GM12878 (cell line): ENCODE measurements at places on chromosomes 12 and 14. TPM values are rescaled to one million over a fixed set of nuclear protein-coding genes. Genes with fewer than 3 reads are reported as not detected.

- no peak for DNase-seq
These were observed 33.7 kb downstream of the VWF start for GRCh38 chr12:6090803-6091202.

Gene WSCD2
- polyA plus RNA-seq, result not detected in 2 replicates

Gene MANSC4
- not detected in 2 replicates for polyA plus RNA-seq

DNA sequence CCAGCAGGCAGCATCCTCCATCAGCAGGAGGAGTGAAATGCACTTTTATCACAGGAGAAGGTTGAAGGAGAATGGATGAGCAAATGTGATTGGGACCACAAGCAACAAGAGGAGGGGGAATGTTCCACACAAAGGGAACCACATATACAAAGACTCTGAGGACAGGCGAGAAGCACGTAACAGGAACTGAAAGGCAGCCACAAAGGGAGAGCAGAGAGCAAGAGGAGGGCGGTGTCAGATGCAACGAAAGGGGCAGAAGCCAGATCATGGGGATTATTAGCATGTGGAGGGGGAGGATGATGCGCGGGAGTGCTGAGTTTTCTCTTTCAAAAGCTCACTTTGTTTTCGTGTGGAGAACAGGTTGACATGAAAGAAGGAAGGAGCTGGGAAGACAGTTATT, 241.1 kb downstream of the SPTSSA start:
- DNase-seq, result peak; percentile 40

- no peak for DNase-seq
These were observed 35.8 kb downstream of the ATP2A2 start for GRCh38 chr12:110316861-110317260.

DNA sequence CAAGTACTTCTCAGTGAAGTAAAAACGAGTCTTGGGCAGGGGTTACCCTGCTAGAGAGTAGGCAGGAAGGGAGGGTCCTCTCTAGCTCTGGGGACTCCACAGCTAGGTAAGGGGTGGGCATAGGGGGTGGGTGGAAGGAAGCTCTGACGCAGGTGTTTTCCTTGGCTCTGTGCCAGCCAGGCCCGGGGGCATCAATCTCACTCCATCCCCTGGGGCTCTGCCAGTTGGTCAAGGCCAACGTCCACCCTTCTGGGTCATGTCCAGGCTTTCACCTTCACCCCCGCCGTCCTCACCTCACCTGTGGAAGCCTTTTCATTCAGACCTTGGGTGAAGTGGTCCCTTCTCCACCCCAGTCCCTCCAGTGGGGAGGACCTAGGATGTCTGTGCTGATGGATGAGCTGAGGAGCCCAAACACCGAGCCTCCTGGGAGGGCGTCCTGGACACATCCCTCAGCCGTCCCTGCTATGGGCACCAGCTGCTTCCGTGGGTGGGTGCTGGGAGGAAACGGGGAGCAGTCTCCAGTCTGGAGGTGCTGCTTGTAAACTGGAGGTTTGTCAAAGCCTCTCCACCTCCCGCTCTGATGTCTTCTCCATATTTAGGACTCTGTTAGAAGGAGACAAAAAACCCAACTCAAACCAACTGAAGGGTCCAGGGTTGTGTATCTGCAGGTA, 71.5 kb upstream of the SFSWAP start:
- no peak for DNase-seq

GRCh38 chr12:96434107-96434506, 33.9 kb upstream of the CDK17 start:
- no peak for DNase-seq

GRCh38 chr14:30957813-30958370, 67.6 kb upstream of the AP4S1 start:
- peak; percentile 21 for DNase-seq

Gene GRIN2B
- polyA plus RNA-seq, result not detected in 2 replicates

Gene KLRC1
- 0.11 and 0.23 TPM in 2 replicates for polyA plus RNA-seq

Gene PAPLN
- polyA plus RNA-seq, result 5.2 and 7.0 TPM in 2 replicates

Gene SYCP3
- polyA plus RNA-seq, result 0.08 and 0.51 TPM in 2 replicates

DNA sequence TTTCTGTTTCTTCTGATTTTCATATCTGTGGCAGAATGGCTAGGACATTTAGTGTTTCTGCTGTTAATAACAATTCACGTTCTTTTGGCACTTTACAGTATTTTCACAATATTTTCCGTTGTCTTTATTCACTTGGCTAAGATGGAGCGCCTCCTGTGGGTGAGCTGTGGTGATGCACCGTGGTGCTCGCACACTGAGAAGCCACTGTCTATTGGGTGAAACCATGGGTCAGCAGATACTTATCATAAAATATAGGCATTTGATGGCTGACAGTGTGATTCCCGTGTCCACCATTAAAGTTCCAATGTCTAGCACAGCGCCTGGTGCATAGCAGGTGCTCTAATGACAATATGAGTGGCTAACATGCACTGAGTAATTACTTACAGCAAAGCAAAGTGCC, 141.8 kb downstream of the VRK1 start:
- DNase-seq, result no peak

Gene PARPBP
- polyA plus RNA-seq, result 55.6 and 58.0 TPM in 2 replicates

Gene EID3
- 5.1 and 5.4 TPM in 2 replicates for polyA plus RNA-seq

DNA sequence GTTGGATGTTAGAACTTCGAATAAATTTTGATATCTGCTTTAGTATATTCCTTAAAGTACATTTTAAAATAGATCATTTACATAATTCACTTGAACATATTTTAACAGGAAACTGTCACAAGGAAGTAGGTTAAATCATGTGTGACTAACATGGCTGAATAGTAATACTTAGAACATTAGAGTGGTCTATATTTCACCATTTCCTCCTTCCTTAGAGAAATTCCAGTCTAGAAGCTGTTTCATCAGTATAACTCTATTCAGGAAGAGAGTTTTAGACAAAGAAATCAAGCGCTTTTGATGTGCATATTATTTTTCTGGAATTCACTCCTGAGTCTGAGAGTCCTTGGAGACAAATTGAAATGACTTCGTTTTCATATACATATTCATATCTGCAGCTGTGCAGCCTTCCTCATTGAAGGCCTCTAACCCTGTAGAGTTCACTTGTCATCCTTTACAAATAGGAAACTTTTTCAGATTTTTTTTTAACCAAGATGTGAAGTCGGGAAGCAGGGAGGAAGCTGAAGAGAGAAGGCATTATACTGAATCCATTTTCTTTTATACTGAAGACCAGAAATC, 28.4 kb downstream of the IRAK3 start:
- DNase-seq, result no peak

DNA sequence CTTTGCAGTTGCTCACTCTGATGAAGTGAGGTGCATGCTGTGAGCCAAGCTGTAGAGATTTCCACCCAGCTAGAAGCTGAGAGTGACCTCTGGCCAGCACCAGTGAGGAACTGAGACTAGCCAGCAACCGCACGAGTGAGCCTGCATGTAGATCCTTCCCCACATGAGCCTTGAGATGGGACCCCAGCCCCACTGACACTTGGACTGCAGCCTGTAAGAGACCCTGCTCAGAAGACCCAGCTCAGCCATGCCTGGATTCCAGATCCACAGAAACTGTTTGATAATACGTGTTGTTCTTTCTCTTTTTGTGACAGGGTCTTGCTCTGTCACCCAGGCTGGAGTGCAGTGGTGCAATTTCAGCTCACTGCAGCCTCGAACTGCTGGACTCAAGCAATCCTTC, 229.2 kb downstream of the GLT1D1 start:
- no peak for DNase-seq

DNA sequence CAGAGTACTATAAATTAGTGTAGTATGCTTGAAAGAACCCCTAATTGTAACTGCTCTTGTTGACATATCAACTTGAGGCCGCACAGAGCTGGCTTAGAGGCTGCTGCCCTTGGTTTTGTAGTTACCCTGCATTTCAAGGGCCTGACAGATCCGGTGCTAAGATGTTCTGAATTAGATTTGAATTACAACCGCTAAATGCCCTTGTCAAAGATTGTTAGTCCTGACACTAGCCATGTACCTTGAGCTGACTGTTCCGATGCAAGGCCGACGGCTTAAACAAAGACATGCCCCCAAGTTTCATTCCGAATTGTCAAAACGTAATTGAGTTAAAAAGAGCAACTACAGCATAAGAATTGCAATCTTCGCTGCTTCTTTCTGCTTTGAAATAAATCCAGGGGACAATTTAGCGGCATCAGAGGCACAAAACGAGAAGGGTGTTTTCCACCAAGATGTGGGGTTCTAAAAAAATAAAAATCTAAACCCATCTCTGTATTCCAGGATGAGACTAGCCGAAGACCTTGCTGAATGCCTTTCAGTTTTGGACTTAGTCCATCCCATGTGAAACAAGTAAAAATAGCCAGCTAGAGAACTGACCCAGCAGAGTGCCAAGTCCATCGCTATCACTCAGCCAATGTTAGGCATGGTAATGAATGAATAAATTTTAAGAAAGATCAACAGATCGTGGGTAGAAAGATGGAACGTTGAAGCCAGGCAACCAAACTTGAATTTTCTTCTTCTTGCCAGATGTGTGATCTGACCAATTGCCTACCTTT, 148.7 kb downstream of the DICER1 start:
- no peak for DNase-seq

- DNase-seq, result no peak
These were observed 148.1 kb upstream of the LRIG3 start for GRCh38 chr12:59068436-59068835.

DNA sequence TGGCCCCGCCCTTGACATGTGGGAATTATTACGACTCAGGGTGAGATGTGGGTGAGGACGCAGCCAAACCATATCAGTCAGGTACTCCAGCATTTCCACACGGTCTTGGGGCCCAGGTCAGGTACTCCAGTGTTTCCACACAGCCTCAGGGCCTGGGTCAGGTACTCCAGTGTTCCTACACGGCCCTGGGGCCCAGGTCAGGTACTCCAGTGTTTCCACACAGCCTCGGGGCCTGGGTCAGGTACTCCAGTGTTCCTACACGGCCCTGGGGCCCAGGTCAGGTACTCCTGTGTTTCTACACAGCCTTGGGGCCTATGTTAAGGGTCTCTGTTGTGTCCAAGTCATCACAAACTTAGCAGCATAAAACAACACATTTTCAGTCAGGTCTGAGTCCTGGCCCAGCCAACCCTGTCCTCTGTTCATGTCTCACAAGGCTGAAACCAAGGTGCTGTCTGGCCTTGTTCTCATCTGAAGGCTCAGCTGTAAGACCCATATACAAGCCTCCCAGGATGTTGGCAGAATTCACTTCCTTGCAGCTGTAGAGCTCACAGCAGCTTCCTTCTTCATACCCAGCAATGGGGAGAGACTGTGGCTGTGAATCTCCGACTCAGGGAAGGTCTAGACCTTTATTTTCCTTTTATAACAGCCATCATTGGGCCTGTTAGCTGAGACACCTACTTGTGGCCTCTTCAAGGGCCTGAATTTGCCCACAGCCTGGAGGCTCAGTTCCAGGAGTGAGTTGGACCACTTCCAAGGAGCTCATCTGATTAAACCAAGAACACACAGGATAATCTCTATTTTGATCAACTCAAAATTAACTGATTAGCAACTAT, 107.6 kb upstream of the SFSWAP start:
- DNase-seq, result no peak

Gene ALDH6A1
- 22.0 and 25.0 TPM in 2 replicates for polyA plus RNA-seq
